ENCODE measurements at places on chromosomes 6 and 20.

DNA sequence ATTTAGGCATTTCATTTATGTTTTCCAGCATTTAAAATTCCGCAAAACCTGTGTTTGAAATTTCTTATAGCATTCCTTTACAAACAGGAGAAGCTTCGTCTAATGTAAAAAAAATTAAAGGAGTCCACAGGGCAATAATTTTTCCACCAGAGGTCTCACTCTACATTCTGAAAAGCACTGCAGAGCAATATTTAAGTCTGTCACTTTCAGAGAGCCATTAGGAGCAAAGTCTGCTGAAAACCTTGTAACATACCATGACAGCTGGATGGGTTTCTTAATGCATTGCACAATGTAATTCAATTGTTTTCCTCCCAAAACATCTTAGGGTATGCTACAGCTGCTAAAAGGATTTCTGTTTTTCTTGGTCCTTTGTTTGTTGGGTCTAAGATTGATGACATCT, 18.0 kb downstream of the BAG2 start:
- DNase-seq, result no peak

DNA sequence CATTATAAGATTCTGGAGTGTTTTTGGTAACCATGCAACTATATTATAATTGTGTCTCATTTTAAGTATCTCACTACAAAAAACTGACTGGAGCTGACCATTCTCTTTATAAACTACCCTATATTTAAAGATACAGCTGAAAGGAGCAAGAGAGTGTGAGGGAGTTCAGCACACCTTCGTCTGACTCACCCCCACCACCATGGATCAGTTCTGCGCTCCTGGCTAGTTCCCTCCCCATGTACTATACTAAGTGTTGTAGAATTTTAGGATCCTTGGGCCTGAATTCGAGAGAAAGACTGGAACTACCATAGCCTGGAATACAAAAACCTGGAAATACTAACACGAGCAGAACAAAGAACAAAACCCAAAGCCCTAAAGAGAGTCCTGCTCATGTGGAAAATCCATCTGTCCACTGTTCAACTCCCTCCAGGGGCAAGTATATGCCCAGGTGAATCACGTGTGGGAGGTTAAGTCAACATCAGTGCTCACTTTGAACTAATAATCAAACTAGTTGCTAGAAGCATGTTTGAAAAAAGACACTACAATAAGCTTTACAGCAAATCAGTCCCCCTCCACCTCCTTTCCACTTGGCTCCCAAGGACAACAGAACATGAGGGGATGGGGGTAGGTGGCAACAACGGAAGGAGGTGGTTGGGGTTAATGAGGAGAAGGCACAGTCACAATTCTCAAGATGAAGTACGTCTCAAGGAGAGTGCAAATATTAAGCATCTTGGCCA, 46.8 kb downstream of the ELOVL5 start:
- no peak for DNase-seq

- DNase-seq, result no peak
Measured at GRCh38 chr20:41654884-41655283, 36.7 kb upstream of the CHD6 start.

- DNase-seq, result no peak
Measured at GRCh38 chr6:6925391-6926164, 182.2 kb upstream of the RREB1 start.

GRCh38 chr6:74409447-74409846, 713.4 kb downstream of the CD109 start:
- no peak for DNase-seq

DNA sequence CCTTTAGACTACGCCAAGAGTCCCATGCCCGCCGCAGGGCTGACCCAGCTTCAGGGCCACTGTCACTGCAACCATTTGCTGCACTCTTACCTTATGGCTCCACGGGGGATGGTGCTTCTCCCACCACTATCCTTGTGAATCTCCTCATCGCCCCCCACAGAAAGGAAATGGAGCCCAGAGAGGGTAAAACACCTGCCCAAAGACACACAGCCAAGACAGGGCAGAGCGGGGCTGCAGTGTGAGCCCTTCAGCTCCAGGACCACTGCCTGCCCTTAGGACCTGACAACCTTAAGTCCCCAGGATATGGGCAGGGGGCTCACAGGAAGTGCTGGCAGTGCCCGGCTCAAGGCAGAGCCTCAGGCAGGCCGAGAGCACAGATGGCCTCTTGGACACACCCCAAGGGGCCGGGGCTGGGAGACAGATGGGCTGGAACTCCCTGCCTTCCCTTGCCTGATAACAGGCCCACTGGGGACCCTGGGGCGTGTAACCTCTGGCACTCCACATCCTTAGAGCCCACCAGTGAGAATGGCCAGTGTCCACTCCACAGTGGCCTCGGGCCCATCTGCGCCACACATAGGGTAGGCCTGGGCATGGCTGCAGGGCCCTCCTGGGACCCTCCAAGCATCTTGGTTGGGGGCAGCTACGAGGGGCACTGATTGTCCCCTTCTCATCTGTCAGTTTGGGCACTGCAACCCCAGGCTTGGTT, 265.2 kb downstream of the TAF4 start:
- DNase-seq, result no peak

GRCh38 chr6:151699719-151700118, 107.8 kb upstream of the ESR1 start:
- no peak for DNase-seq

DNA sequence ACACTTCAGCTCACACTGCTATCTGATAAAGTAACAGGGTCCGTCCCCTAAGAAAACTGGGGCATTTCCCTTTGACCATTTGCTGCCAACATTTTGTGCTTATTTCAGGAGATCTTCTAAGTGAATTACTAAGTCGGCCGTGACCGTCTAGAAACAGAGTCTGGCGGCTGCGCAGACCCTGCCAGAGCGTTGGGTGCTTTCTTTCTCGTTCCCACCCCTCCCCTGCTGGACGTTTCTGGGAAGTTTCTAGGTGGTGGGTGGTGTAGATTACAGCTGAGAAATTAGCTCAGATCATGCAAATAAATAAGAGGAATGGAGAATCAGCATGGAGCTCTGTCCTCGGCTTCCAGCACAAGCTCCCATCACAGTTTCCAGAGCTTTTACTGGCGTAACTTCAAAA, 128.1 kb downstream of the MYLK4 start:
- no peak for DNase-seq

GRCh38 chr6:160742090-160742489, 40.0 kb downstream of the PLG start:
- DNase-seq, result no peak

GRCh38 chr20:8952721-8953120, 116.2 kb upstream of the PLCB4 start:
- no peak for DNase-seq

DNA sequence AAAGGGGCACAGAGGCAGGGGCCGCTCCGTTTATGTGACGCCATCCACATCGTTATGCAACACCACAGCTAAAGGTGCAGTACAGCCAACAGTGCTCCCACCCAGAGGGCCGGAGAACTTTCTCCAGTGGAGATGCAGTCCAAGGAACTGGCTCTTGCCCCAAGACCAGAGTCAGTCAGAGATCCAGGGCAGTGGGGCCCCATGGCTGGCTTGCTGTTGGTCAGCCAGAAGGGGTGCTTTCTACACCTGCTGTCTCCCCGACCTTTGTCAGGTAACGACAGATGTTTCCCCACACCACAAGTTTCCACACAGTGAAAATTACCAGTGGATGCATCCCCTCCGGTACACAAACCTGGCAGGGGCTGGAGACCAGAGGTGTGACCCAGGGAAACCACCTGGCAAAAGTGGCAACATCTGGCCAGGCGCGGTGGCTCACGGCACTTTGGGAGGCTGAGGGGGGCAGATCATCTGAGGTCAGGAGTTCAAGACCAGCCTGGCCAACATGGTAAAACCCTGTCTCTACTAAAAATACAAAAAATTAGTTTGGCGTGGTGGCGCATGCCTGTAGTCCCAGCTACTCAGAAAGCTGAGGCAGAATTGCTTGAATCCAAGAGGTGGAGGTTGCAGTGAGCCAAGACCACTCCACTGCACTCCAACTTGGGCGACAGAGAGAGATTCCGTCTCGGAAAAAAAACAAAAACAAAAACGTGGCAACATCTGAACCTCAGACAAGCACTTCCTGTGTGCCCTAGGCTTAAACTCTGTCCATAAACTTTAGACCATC, 34.9 kb downstream of the UBE2V1 start:
- DNase-seq, result no peak

GRCh38 chr6:106197441-106197840, 111.3 kb downstream of the PRDM1 start:
- DNase-seq, result no peak

- DNase-seq, result no peak
Measured at GRCh38 chr6:147750413-147750812, 241.9 kb downstream of the SAMD5 start.

DNA sequence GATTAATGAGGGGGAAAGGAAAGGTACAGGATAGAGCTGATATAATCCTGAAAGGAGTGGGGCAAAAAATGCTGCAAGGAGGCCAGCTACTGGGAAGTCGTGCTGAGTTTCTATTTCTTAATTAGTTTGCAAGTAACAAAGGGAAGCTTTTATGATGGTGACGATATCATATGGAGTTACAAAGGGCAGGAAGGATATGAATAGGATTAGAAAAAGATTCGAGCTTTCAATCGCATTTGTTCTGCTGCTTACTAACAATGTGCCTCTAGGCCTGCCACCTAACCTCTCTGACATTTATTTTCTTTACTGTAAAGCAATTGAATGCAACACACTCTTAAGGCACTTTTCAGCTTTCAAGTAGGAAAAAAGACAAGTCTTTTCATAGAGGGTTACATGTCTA, 219.2 kb downstream of the CLVS2 start:
- no peak for DNase-seq

- DNase-seq, result no peak
Measured at GRCh38 chr20:8221887-8222419, 89.9 kb downstream of the PLCB1 start.

- no peak for DNase-seq
Measured at GRCh38 chr6:45327956-45328522, at the start of gene RUNX2. Gene RUNX2 (plus strand): TSS chr6:45328330. CDS start chr6:45328727, 397 bp downstream.

- DNase-seq, result no peak
Measured at GRCh38 chr20:57476084-57476526, 48.8 kb downstream of the CTCFL start.

DNA sequence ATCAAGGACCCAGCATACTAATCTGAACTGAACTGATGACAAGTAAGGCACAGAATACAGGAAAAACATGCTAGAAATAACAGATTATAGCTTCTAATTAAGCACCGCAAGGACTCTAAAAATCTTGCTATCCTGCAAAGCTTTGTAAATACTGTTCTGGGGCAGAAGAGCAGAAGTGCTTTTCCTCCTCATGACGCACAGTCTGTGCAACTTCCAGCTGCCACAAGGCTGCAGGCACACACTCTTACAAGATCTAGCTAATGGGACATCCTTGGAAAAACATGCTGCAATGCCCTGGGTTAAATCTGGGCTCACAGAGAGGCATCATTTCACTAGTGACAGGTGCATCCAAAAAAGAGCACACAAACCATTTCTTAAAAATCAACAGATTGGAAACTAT, 188.6 kb downstream of the GJA10 start:
- DNase-seq, result no peak

- DNase-seq, result peak; percentile 48
Measured at GRCh38 chr20:44959638-44960102, 527 bp downstream of the TOMM34 start.

DNA sequence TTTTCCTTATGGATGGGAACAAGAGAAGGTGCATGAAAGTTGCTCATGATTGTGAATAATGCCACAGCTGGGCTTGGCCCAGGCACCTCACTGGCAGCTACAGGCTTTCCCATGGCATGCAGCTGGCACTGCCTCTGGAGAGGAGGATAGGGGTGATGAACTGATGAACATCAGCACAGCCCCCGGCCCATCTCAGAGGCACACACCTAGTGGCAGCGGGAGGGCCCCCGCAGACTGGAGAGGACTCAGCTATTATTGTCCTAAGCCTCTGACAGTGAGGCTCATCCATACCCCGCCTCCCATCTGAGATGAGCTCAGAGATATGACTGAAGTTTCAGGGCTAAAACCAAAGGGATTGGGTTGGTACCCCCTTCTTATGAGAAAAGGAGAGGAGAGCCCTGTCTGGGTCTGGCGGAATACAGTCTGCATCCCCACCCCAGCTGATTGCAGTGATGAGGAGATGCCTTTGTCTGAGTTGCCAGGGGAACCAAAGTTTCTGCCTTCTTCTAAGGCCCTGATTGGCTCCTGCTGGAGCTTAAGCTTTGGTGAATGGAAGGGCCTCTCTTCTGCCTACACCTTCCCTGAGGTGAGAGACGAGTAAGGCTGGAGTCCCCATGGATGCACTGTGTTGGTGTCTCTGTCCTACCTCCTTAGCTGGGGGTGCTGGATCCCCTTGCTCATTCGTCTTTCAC, 27.6 kb upstream of the EPB41L1 start:
- DNase-seq, result no peak

- no peak for DNase-seq
Measured at GRCh38 chr6:119172824-119173223, 94.4 kb upstream of the FAM184A start.

- DNase-seq, result no peak
Measured at GRCh38 chr6:3317741-3318211, 59.0 kb downstream of the PSMG4 start.

DNA sequence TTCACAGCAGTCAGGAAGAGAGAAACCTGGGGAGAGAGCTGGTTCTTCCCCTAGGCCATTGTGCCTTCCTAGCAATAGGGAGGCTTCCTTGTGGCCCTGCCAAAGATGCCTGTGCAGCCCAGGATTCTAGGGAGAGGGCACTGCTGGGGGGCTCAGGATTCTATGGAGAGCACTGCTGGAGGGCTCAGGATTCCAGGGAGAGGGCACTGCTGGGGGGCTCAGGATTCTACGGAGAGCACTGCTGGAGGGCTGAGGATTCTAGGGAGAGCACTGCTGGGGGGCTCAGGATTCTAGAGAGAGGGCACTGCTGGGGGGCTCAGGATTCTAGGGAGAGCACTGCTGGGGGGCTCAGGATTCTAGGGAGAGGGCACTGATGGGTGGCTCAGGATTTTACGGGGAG, 25.8 kb downstream of the EDN3 start:
- no peak for DNase-seq

DNA sequence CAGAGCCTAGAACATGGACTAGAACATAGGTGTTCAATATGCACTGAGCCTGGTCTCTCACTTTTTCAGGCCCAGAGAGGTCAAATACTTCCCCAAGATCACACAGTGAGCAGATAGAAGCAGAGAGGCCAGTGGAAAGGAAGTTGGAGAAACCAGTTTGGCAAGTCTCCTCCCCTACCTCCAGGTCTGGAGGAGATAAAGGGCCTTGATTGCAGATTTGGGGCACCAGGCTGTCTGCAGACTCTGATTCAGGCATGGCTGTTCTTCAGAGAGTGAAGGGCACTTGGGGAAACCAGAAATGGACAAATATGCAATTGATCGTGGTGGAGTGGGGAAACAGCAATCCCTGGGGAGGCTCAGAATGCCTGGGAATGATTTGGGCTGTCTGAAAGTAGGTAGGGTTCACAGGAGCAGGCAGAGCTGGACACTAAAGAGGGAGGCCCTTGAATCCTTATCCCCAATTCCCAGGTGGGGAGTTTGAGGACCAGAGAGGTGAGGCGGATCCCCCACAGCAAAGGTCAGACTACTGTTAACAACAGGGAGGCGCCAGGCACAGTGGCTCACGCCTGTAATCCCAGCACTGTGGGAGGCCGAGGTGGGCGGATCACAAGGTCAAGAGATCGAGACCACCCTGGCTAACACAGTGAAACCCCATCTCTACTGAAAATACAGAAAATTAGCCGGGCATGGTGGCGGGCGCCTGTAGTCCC, 2.3 kb downstream of the PEDS1 start:
- DNase-seq, result no peak

- DNase-seq, result no peak
Measured at GRCh38 chr20:8654486-8654885, 414.4 kb upstream of the PLCB4 start.

All from T-helper 22 cell (primary cell).